ENCODE measurements at places on chromosomes 11 and 22.

DNA sequence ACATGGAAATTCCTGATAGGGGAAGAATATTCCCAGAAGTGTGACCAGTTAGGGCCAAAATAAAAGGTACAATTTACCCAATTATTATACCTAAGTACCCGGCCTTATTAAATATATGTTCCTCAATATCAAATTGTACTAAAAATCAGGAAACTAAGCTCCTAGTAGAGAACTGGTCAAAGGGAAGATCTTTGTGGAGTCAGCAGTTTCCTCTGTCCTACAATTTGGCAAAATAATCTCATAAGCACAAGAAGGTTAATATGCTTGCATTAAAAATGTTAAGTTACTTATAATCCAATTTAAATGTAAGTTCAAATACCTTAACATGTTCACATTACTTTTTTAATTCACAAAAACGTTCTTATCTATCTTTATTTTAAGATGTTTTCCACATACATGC is 10.3 kb downstream of the TTC28 start:
- no peak for DNase-seq

DNA sequence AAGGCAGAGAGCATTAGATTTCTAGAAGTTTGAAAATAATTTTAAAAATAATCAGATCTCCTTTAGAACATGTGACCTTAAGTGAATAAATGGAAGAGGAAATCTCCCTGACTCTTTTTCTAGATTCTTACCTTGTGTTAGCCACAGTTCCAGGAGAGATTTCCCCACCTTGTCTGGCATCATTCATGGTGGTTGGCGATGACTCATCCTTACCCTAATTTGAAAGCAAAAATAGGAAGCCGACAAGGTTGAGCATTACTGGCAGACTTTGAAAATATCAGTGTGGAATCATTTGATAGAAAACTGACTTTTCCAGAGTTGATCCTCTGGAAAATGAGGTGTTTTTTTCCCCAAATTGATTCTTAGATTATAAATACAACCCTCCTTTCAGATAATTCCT is 48.1 kb downstream of the CNTN5 start:
- DNase-seq: no peak

DNA sequence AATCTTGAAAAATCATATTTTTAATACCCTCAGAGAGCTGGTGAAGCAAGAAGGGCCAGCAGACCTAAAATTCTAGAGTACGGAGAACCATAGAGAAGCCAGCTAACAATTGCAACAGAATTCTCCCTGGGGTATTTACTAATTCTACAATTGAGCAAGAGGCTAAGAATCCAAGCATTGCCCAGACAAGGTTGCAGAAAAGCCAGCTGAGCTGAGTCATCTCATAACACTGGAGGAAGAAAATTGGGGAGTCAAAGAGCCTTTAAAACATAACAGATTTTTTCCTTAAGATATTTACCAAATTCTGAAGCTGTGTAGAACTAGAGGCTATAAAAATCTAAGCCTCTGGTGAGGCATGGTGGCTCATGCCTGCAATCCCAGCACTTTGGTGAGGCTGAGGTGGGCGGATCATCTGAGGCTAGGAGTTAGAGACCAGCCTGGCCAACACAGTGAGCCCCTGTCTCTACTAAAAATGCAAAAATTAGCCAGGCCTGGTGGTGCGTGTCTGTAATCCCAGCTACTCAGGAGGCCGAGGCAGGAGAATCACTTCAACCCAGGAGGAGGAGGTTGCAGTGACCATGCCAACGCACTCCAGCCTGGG is 13.6 kb upstream of the TMEM216 start:
- peak; percentile 96 for DNase-seq

GRCh38 chr11:13310443-13310842 is 32.9 kb downstream of the BMAL1 start:
- no peak for DNase-seq

DNA sequence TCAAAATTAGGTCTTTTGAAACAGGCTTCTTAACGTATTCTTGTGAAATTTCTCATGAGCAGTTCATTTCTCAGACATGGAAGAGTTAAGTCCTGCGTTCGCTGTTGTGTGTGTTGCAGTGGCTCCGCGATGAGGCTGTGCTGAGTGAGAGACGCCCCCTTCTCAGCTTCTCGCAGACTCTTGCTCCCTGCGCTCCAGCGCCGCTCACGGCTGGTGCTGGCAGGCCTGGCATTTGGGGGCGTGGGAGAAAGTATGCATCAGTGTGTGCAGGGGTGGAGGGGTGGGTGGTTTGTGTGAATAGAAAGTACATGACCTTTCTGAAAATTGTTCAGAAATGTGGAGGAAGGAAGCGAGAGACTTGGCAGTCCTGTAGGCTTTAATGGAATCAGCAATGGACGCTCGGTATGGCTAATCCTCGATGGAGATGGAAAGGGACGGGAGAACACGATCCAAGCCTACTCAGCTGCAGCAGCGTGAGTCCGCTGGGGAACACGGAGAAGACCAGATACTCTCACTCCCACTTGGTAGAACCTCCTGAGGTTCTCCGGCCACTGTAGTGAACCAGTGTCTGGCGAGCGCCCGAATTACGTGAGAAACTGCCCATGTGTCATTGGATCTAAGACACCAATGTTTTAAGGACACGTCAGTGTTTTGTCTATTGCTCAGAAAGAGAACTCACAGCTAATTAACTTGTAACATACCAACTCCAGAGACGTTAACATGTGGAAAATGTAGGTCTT is 5.9 kb downstream of the TAB1 start:
- DNase-seq: peak; percentile 82

DNA sequence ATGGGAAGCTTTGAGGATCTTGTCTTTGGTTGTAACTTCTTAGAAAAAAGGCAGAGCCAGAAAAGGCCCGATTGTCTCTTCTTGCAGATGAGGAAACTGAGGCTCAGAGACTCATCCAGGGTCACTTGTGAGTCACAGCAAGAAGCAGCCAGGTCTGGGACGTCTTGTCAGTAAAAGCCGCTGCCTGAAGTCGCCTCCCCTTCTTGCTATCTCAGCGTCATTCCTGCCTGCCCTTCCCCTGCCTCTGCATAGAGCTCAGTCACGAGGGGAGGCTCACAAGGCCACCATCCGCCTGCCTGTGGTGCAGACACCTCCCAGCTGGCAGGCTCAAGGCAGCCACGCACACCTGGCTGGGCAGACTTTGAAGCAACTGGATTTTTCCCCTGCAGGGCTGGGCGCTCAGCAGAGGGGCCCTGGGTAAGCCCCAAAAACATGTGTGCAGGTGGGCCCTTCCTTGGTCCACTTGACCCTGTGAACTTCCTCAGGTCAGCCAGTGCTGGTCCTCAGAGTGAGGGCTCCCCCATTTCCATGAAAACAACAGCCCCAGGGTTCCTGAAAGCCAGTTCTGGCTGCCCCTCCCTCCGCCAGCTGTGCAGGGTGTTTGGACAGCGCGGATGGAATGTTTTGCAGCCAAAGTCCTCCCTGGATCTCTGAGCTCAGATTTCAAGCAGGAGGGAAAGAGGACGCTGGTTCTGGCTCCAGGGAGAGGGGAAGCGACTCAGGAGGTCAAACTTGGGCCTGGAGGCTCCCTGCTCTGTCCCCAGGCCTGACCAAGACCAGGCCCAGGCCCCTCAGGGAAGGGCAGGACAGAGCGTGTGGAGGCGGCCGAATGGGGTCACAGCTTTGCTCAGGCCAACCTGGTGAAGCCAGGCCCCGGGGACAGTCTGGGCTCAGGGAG is 6.0 kb upstream of the RAB3IL1 start:
- DNase-seq: peak; percentile 56

- peak; percentile 92 for DNase-seq
These were observed 57.2 kb upstream of the ARHGAP32 start for GRCh38 chr11:129249351-129249750.

DNA sequence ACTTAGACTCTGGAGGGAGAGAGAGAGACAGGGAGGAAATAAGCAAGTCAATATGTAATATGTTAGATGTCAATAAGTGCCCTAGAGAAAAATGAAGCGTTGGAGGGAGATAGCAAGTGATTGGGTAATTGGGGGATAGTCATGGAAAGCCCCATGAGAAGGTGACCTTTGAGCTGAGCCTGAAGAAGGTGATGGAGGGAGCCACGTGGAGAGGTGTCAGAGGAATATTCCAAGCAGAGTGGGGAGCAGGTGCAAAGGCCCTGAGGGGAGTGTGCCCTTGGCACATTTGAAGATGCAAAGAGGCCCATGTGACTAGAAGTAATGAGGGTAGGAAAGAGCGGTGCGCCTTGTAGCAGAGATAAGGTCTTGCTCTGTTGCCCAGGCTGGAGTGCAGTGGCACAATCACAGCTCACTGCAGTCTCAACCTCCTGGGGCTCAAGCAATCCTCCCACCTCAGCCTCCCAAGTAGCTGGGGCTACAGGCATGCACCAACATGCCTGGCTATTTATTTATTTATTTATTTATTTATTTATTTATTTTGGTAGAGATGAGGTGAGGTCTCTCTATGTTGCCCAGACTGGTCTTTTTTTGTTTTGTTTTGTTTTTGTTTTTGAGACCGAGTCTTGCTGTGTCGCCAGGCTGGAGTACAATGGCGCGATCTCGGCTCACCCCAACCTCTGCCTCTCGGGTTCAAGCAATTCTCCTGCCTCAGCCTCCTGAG is 2.1 kb downstream of the LHFPL7 start:
- no peak for DNase-seq

GRCh38 chr11:133500936-133501335 is 31.4 kb downstream of the OPCML start:
- no peak for DNase-seq

GRCh38 chr11:132131047-132131446 is 760.6 kb downstream of the NTM start:
- no peak for DNase-seq

- peak; percentile 45 for DNase-seq
These were observed 31.7 kb downstream of the FAM181B start for GRCh38 chr11:82701847-82702520.

GRCh38 chr11:33802194-33802950 is 28.1 kb upstream of the FBXO3 start:
- DNase-seq: peak; percentile 86

DNA sequence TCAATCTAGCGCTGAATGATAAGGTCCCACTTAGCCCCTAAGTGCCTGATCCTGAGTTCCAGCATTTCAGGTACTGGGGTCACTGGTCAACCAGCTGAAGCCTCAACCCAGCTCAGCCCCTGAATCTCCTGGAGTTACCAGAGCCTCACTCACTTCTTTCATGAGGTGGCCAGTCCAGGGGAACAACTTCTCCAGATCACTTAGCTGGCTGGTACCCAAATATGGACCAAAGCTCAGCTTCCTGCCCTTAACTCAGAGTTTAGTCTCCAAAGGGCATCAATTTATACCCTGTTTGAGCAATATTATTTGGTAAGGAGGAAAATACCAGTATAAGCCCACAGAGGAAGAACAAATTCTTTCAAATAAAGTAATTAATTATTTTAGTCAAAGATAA is 105.6 kb downstream of the SLC1A2 start:
- DNase-seq: no peak

GRCh38 chr22:37416827-37417226 is 10.5 kb downstream of the ELFN2 start:
- no peak for DNase-seq

DNA sequence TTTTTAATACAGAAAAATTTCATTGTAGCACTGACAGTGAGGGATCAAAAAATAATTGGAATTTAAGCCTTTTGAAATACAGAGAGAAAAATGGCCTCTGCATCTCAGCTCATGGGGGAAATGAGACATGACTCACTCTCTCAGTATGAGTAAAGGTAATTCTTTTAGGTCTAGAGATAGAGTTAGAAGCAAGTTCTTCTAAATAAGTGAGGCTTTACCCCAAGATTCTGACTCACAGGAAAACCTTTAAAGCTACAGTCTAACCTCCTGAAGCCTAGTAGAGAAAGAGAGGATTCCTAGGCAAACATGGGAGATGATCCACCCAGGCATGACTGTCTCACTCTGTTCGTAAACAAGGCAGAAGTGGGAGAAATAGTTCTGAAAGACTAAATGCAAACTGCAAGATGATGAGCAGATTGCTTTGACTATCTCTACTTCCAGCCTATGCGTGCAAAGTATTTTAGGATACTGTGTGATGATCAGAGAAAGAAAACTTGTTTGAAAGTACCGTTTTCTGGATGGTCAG is 1003.3 kb upstream of the CCDC90B start:
- DNase-seq: peak; percentile 87

- no peak for DNase-seq
These were observed 178.6 kb upstream of the NARS2 start for GRCh38 chr11:78753297-78753696.

- DNase-seq: peak; percentile 59
These were observed 148.2 kb upstream of the SNX19 start for GRCh38 chr11:131064373-131064991.

DNA sequence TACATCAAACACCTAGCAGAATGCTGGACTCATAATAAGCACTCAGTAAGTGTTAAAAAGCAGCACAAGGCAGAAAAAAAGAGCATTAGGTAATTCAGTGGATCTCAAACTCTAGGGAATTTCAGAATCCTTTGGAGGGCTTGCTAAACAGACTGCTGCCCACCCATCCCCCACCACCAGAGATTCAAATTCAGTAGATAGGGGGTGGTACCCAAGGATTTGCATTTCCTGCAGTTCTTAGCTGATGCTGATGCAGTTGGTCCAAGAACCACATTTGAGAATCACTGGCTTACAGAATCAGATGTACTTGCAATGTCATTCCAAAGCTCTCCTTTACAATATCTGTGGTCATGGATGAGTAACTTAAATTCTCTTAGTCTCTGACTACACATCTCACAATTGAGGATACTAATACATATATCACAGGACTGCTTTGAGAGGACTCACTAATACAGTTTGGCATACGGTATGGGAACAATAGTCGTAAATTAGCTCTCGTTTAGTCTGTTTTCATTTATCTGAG is 664.5 kb downstream of the KCNA4 start:
- no peak for DNase-seq

DNA sequence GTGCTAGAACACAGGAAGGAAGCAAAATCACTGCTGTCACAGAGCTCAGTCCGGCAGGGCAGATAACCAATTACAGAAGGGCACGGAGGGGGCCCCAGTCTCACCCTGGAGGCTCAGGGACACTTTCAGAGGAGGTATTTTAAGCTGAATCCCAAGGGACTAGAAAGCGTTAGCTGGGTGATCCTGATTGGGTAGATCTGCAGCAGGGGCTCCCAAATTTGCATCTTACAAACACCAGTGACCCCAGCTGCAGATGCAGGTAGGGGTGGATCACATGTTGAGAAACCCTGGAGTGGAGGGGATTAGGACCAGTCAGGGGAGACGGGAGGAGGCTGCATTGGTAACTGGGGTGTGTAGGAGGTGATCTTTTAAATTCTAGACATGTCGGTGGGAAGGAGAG is 91.4 kb downstream of the CSNK2A3 start:
- no peak for DNase-seq

DNA sequence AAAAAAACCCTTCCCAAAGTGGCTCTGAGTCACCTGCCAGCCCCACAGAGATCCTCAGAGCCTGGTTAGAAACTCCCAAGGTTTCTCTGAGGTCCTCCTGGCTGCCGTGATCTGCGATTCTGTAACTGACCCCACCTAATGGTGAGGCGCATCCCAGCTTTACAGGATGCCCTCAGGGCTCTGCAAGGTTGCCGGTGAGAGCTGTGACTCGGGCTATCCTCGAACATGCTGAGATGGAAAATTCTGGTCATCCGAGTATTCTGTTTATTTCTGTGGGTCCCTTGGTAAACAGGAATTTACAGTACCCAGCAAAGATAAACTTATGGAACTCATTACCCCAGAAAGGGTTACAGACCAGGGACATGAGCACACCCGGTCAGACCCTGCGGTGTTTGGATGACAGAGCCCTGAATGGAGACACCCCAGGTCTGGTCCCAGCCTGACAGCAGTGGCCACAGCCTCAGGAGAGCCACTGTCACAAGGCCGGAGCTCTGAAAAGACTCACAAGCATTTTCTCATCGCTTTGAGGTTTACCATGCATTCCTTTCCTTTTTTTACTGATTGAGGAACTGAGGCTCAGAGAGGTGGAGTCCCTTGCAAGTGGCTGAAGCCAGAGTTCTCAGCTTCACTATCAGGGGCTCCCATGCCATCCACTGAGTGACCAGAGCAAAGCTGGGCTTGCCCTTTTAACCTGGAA is 22.2 kb downstream of the LIF start:
- no peak for DNase-seq

Data from iris pigment epithelial cell (primary cell).